CD8-positive, alpha-beta memory T cell (primary cell): ENCODE measurements at places on chromosomes 6 and 20. TPM values are rescaled to one million over a fixed set of nuclear protein-coding genes. Genes with fewer than 3 reads are reported as not detected.
A peak's percentile ranks its signal among the peaks of the same experiment; 100 is the strongest.

DNA sequence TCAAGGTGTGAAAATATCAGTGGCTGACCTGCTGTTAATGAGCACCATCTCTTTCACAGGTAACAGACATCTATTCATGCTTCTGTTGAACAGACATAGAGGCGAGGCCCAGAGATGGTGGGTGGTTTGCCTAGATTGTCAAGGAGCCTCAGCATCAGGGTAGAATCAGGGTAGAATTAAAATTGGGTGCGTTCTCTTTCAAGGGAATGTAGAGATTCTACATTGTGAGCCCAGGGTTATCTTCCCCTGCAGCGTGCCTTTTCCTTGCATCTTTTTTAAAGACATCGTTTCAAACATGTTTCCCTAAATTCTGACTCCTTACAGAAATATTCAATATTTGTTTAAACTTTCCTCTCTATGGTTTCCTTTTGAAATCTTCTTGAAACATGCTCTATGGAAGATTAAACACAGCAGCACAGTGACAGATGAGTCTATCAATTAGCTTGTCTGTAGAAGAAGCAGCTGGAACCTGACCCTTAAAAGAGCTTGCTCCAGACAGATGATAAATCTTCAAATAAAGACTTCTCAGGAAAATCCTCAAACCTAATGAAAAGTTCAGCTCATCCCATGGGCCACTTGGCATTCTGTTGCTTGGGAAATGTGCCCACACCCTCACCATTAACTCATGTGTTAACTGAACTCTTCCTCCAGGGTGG, 119.8 kb downstream of the IPCEF1 start:
- no peak overlapping the region for H3K27ac ChIP-seq
- peaks cover 83% of the 10 kb centered on the region for H3K4me1 ChIP-seq
- no peaks in the 10 kb centered on the region for H3K36me3 ChIP-seq
- H3K4me3 ChIP-seq, result no peak overlapping the region
- no peak for DNase-seq

- no peak for DNase-seq
- peaks cover 23% of the 10 kb centered on the region for H3K4me1 ChIP-seq
- peak overlapping the region; percentile 44 for H3K4me3 ChIP-seq
- H3K27me3 ChIP-seq, result no peaks in the 10 kb centered on the region
- peak overlapping the region; percentile 74 for H3K27ac ChIP-seq
These were observed 601 bp upstream of the ATRN start for GRCh38 chr20:3470208-3470626.

Gene TNFRSF21
- 1.7 TPM for total RNA-seq

Gene HCRTR2
- total RNA-seq, result not detected

Gene CFB
- 0.40 TPM for total RNA-seq

GRCh38 chr6:30547454-30547853, 8.8 kb downstream of the GNL1 start:
- no peak overlapping the region for H3K4me3 ChIP-seq
- DNase-seq, result no peak
- H3K36me3 ChIP-seq, result peaks cover 27% of the 10 kb centered on the region
- no peaks in the 10 kb centered on the region for H3K27me3 ChIP-seq

DNA sequence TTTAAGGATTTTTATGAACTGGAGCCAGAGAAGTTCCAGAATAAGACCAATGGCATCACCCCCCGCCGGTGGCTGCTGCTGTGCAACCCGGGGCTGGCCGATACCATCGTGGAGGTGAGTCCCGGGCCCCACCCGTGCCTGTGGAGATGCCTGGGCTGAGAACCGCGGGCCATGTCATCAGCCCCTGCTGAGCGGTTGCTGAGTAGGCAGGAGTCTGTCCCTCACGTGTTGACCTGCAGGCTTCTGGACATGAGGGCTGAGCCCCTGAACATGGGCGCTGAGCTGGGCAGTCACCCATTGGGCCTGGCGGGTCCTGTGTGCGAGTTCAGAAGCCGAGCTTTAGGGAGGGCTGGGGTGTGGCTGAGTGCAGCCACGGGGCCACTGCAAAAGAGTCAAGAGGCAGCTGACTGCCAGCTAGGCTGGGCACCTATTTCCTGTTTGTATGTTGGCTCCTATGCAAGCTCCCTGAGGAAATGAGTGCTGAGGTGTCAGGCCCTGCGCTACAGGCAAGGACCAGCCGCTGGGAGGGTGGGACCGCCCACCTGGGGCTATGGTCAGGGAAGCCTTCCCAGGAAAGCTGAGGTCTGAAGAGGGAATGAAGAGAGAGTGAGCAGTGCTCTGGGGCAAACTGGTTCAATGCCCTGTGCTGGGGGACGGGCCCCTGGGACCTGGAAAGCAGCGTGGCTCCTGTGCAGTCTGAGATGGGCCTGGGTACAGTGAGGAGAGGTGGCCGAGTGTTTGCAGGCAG, 34.3 kb downstream of the PYGB start:
- H3K36me3 ChIP-seq, result peaks cover 4% of the 10 kb centered on the region
- H3K27me3 ChIP-seq, result no peaks in the 10 kb centered on the region
- no peak overlapping the region for H3K4me3 ChIP-seq
- no peak overlapping the region for H3K27ac ChIP-seq
- H3K4me1 ChIP-seq, result no peaks in the 10 kb centered on the region
- DNase-seq, result no peak

Gene PHACTR1
- 0.04 TPM for total RNA-seq

DNA sequence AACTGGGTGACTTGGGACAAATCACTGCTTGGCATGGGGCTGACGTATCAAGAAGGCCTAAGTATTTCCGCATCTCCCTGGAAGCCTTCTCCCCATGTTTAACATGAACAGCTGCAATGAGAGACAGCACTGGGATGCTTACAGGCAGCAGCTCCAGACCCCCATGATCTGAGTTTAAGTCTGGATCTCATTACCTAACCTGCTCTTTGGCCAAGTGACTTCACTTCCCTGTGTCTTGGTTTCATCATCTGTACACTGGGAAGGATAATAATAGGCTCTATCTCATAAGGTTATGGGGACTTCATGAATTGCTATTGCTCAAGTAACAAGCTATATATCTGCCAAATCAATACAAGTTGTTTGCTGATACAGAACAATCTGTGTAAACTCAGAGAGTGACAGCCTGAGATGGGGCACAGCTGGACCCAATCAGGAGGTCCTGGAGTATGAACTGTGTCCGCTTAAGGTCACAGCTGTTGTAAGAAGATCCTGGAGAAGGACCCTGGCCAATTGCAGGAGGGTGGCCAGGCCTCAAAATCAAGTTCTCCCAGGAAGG, 56.0 kb downstream of the TGM2 start:
- no peaks in the 10 kb centered on the region for H3K27me3 ChIP-seq
- no peaks in the 10 kb centered on the region for H3K4me1 ChIP-seq
- H3K36me3 ChIP-seq, result no peaks in the 10 kb centered on the region
- no peak overlapping the region for H3K27ac ChIP-seq
- no peak overlapping the region for H3K4me3 ChIP-seq

Gene NKX2-2
- not detected for total RNA-seq

GRCh38 chr6:69883551-69883950, 17.2 kb downstream of the COL19A1 start:
- H3K36me3 ChIP-seq, result no peaks in the 10 kb centered on the region
- H3K27ac ChIP-seq, result no peak overlapping the region
- no peaks in the 10 kb centered on the region for H3K27me3 ChIP-seq
- H3K4me1 ChIP-seq, result no peaks in the 10 kb centered on the region
- no peak for DNase-seq

Gene PRDM1
- total RNA-seq, result 88.2 TPM

DNA sequence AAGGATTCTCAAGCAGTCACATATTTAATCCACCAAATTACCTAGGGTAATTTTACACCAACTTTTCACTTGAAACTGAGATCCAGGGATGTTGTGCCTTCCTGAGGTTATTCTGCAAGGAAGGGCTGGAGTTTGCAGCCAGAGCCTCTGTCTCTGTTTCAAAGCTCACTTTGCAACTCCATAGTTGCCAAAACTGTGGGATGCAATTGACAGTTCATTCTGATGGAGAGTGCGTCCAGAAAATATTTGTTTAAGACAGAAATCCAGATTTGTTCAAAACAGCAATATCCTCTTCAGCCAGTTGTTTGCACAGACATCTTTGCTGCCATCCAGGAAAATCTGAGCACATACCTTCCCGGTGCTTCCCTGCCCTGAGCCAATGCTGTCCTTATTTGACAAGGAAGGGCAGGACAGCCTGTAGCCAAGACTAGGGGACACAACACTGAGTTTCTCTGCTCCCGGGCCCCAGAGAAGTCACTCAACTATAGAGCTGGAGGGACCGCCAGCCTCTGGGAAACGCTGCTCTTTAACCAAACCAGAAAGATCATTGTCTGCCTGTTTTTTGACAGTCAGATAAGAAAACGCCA, 297.4 kb downstream of the HIVEP2 start:
- H3K4me3 ChIP-seq, result no peak overlapping the region
- no peak for DNase-seq
- H3K27me3 ChIP-seq, result no peaks in the 10 kb centered on the region
- H3K27ac ChIP-seq, result no peak overlapping the region
- no peaks in the 10 kb centered on the region for H3K36me3 ChIP-seq

GRCh38 chr6:56890683-56891429, 64.1 kb upstream of the BEND6 start:
- no peaks in the 10 kb centered on the region for H3K27me3 ChIP-seq
- no peak overlapping the region for H3K27ac ChIP-seq
- H3K36me3 ChIP-seq, result no peaks in the 10 kb centered on the region
- no peak overlapping the region for H3K4me3 ChIP-seq

- DNase-seq, result no peak
- no peaks in the 10 kb centered on the region for H3K27me3 ChIP-seq
- no peak overlapping the region for H3K4me3 ChIP-seq
- no peaks in the 10 kb centered on the region for H3K4me1 ChIP-seq
These were observed 660.4 kb upstream of the FLRT3 start for GRCh38 chr20:14997791-14998190.

DNA sequence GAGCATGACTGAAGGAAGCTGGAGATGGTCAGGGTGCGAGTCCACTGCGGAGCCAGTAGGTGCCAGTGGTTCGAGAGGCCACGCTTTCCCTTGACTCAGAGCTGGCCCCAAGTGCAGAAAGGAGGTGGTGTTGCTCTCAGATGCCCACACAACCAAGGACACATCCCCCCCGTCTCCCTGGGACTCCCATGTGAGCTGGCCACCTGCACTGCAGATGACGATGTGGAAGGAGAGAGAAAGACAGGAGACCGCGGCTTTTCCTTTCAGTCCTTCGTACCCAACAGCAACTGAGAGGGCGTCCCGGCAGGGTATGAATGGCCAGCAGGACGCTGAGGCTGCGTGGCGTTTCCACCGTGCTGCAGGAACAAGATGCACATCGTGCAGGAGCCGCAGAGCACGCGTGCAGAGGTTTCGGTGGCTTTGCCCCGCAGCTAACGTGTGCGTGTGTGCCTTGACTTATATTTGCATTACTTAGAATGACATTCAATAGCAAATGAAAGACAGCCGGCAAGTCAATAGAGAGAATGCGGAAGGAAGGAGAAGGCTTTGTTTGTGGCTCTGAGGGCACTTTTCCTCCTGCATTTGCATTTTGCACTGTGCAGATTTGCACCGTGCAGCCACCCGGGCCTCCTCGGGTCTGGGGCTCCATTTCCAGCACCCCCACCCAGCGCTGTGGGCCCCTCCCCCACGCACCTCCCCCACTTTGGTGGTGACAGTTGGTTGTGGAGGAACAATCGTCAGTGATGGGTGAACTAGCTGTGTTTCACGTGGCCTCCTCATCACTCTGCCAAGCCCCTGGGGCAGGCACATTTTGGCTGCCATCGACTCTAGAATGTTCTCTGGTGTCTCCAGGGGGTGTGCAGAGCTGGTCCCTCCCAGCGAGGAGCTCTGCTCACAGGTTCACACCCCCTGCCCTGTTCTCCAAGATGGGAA, 26.4 kb upstream of the BHLHE23 start:
- H3K4me3 ChIP-seq, result peak overlapping the region; percentile 12
- H3K4me1 ChIP-seq, result peaks cover 9% of the 10 kb centered on the region
- H3K27ac ChIP-seq, result no peak overlapping the region
- no peaks in the 10 kb centered on the region for H3K36me3 ChIP-seq
- H3K27me3 ChIP-seq, result no peaks in the 10 kb centered on the region

- no peak overlapping the region for H3K4me3 ChIP-seq
- H3K4me1 ChIP-seq, result no peaks in the 10 kb centered on the region
- no peak for DNase-seq
These were observed 248.1 kb downstream of the PTPRT start for GRCh38 chr20:42941629-42942028.

GRCh38 chr6:10676403-10676802, 18.0 kb downstream of the C6orf52 start:
- H3K36me3 ChIP-seq, result no peaks in the 10 kb centered on the region
- no peak overlapping the region for H3K27ac ChIP-seq
- DNase-seq, result no peak

Gene OR12D3
- not detected for total RNA-seq

- DNase-seq, result no peak
- H3K4me3 ChIP-seq, result no peak overlapping the region
- no peaks in the 10 kb centered on the region for H3K4me1 ChIP-seq
- H3K36me3 ChIP-seq, result no peaks in the 10 kb centered on the region
- H3K27me3 ChIP-seq, result no peaks in the 10 kb centered on the region
These were observed 87.8 kb downstream of the KIF16B start for GRCh38 chr20:16485401-16485800.

GRCh38 chr6:164051427-164051826, 636.9 kb downstream of the QKI start:
- no peaks in the 10 kb centered on the region for H3K27me3 ChIP-seq
- no peaks in the 10 kb centered on the region for H3K36me3 ChIP-seq
- no peak overlapping the region for H3K4me3 ChIP-seq
- H3K27ac ChIP-seq, result no peak overlapping the region

Gene RAB32
- total RNA-seq, result not detected

Gene PSMG4
- total RNA-seq, result 24.4 TPM

GRCh38 chr6:168045706-168046620, 33.0 kb downstream of the FRMD1 start:
- no peaks in the 10 kb centered on the region for H3K4me1 ChIP-seq
- H3K36me3 ChIP-seq, result no peaks in the 10 kb centered on the region
- H3K27ac ChIP-seq, result no peak overlapping the region
- DNase-seq, result no peak

DNA sequence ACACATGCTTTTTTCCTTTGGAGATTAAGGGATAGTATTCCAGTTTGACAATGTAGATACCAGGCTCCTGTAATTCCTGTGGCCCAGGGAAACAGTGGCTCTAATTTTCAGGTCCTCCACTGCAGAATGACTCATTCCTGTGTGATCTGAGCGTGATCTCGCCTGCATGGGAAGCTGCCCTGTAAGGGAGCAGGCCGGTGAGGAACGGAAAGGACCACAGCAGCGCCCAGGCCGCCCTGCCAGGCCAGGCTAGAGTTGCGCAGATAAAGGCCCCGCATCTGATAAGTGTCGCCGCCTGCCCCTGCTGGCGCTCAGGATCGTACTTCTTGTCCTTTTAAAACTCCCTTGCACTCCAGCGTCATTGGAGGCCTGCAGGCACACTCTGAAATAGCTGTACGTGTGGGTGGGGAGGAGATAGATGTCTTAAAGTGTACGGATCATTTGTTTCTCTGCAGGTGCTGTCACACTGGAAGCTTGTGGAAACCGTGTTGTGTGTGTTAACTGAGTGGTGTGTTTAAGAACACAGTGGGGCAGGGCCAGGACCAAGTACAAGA, 60.7 kb downstream of the SYNJ2 start:
- peaks cover 3% of the 10 kb centered on the region for H3K36me3 ChIP-seq
- H3K27ac ChIP-seq, result peak overlapping the region; percentile 55
- H3K4me3 ChIP-seq, result no peak overlapping the region
- DNase-seq, result peak; percentile 8
- H3K4me1 ChIP-seq, result peaks cover 17% of the 10 kb centered on the region
- H3K27me3 ChIP-seq, result no peaks in the 10 kb centered on the region
